Breast epithelium (tissue), 4 donors: ENCODE measurements at places on chromosomes 7 and 10. TPM values are rescaled to one million over a fixed set of nuclear protein-coding genes. Genes with fewer than 3 reads are reported as not detected.
A peak's percentile ranks its signal among the peaks of the same experiment; 100 is the strongest.

DNA sequence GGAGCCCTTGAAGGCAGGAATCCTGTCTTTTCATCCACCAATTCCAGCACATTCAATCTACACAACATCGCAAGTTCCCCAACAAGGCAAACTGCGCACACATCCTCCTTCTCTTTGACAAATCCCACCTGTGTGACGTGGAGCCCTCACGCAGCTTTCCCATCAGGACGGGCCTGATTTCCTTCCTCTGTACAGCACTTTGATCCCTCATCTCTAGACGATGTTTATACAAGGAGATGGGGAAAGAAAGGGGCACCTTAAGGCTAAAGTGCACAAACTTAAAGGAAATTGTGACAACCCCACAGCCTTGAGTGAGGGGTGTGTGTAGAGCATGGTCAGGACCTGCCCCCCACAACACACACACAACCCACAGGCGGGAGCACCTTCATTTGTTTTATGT is 97.2 kb downstream of the PRKAG2 start:
- no peak overlapping the region for H3K27ac ChIP-seq
- H3K36me3 ChIP-seq: no peaks in the 10 kb centered on the region
- H3K27me3 ChIP-seq: no peaks in the 10 kb centered on the region

GRCh38 chr7:96144260-96144526 is 177.7 kb downstream of the SLC25A13 start:
- no peaks in the 10 kb centered on the region for H3K4me1 ChIP-seq
- no peaks in the 10 kb centered on the region for H3K36me3 ChIP-seq
- H3K4me3 ChIP-seq: no peak overlapping the region
- DNase-seq: no peak

DNA sequence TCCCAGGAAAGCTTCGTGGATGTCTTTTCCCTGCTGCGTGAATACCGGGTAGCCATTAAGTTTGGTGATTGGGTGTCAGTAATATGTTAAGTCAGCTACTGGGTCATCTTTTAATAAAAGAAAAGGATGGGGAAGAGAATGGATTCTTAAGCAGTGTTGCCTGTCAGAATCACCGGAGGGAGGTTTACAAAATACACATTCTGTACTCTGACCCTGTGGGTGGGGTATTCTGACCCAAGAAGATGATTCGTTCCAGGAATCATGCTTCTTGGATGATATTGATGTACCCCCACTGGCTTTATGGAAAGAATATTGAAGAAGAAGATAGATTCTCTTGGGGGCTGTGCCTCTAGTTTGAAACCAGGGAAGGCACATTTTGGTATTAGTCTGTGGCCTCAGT is 18.3 kb downstream of the SGPL1 start:
- no peak overlapping the region for H3K4me3 ChIP-seq
- H3K36me3 ChIP-seq: no peaks in the 10 kb centered on the region
- H3K27ac ChIP-seq: no peak overlapping the region
- H3K4me1 ChIP-seq: no peaks in the 10 kb centered on the region
- DNase-seq: no peak

- H3K27me3 ChIP-seq: no peaks in the 10 kb centered on the region
- no peaks in the 10 kb centered on the region for H3K36me3 ChIP-seq
- no peak overlapping the region for H3K4me3 ChIP-seq
- H3K27ac ChIP-seq: no peak overlapping the region
Observed at GRCh38 chr7:157165987-157166386, 27.3 kb downstream of the UBE3C start.

DNA sequence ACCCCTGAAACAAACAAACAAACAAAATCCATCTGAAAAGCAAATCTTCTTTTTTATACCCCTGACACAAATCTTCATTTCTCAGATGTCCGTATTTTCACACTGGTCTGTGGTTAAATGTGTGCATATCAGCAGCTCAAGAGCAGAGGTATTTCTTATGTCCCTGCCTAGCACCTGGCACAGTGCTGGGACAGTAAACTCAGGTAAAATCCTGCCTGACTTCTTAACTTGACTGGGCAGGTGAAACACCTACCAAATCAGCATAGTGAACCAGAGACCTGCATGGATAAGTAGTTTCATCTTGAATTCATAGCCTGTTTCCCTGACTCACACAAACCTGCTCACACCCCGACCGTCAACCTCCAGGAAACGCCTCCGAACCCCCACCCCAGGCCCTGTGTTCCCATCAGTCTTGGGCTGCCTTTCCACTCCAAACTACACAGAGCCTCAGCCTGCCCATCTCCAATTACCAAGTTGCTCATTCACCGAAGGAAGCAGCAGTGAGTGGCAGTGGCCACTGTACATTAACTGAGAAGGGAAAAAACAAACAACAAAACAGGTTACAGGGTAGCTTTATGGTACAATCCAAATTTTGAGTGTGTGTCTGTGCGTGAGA is 109.9 kb downstream of the HECTD2 start:
- no peak overlapping the region for H3K27ac ChIP-seq
- no peak for DNase-seq
- H3K4me3 ChIP-seq: no peak overlapping the region

GRCh38 chr7:88985295-88985694 is 189.8 kb upstream of the TEX47 start:
- H3K36me3 ChIP-seq: no peaks in the 10 kb centered on the region
- no peak overlapping the region for H3K4me3 ChIP-seq
- no peak for DNase-seq
- H3K27me3 ChIP-seq: no peaks in the 10 kb centered on the region
- H3K4me1 ChIP-seq: no peaks in the 10 kb centered on the region

- H3K4me1 ChIP-seq: no peaks in the 10 kb centered on the region
- no peak overlapping the region for H3K4me3 ChIP-seq
- no peaks in the 10 kb centered on the region for H3K27me3 ChIP-seq
- H3K27ac ChIP-seq: no peak overlapping the region
Observed at GRCh38 chr7:156642306-156643045, 1.9 kb downstream of the RNF32 start.

TDRD1 gene
- 0.33 TPM for total RNA-seq

- H3K27ac ChIP-seq: peak overlapping the region; percentile 52
- DNase-seq: no peak
- no peaks in the 10 kb centered on the region for H3K4me1 ChIP-seq
- no peak overlapping the region for H3K4me3 ChIP-seq
- no peaks in the 10 kb centered on the region for H3K27me3 ChIP-seq
Observed at GRCh38 chr7:75968561-75969001, 25.8 kb downstream of the TMEM120A start.

CALHM3 gene
- not detected for total RNA-seq

DNA sequence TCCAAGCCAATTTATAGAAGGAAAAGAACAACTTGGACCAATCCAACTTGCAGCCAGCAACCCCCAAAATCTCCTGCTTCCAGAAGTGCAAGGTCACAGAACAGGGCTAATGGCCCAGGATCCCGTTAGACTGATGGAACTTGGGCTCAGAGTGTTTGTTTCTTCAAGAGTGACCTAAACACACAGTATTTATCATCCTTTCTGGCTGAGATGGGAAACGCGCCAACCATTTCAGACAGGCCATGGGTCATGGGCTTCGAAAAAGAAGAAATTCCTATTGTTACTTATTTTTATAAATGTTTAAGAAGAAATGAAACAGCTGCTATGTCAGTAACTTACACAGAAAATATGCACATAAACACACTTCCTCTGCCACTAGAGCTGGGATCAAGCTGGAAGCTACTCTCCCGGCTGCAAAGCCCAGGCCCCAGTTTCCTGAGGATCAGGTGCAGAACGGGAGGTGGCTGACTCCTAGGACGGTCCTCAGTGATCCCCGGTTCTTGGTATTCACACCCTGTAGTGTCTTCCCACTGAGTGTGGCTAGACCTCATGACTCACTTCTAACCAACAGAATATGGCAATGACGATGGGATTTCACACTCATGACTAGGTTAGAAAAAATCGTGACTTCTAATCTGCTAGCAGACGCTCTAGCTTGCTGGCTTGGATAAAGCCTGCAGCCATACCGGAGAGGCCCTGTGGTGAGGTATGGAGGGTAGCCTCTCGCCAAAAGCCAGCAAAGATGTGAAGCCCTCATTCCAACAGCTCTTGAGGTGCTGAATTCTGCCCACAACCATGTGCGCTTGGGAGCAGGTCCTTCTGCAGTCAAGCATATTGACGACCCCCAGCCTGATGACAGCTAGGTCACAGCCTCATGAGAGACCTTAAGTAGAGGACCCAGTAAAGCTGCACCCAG is 60.2 kb downstream of the CHST15 start:
- H3K4me1 ChIP-seq: no peaks in the 10 kb centered on the region
- no peak for DNase-seq
- no peak overlapping the region for H3K4me3 ChIP-seq
- H3K27ac ChIP-seq: peak overlapping the region; percentile 42
- no peaks in the 10 kb centered on the region for H3K27me3 ChIP-seq

- H3K36me3 ChIP-seq: no peaks in the 10 kb centered on the region
- no peak overlapping the region for H3K27ac ChIP-seq
- no peaks in the 10 kb centered on the region for H3K4me1 ChIP-seq
- DNase-seq: no peak
Observed at GRCh38 chr7:128899392-128899791, 11.1 kb downstream of the KCP start.
